Stimulated activated CD8-positive, alpha-beta memory T cell treated with anti-CD3 and anti-CD28 coated beads, Interleukin-2, amount 100 ng/mL, for 48 hours (primary cell): ENCODE measurements at places on chromosomes 3 and 15.

- no peak for DNase-seq
Measured at GRCh38 chr3:105564546-105565288, 198.0 kb downstream of the ALCAM start.

GRCh38 chr15:63553388-63553791, 43.8 kb upstream of the FBXL22 start:
- DNase-seq: no peak

DNA sequence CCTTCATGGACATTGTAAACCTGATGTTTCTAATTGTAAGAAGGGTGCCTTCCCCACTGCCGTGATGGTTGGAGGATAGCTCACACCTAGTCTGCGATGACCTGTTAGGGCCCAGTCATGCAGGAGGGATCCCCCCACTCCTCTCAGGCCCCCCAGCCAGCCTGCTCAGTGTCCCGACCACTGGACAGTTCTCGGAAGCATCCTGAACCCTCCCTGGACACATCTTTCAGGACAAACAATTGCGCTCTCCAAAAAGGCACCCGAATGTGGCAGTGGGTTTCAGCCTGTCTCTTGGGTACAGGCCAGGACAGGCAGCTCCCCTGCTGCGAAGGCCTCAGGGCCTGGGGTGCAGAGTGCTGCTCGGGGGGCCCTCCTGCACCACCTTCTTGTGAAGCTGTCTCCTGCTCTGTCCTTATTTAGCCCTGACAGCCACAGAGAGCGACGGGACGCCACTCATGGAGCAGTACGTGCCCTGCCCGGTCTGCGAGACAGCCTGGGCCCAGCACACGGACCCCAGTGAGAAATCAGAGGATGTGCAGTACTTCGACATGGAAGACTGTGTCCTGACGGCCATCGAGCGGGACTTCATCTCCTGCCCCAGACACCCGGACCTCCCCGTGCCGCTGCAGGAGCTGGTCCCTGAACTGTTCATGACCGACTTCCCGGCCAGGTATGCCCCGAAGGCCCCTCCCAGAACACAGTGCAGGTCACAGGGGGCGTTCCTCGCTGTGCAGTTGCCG, 132.3 kb downstream of the LRRK1 start:
- DNase-seq: no peak

- DNase-seq: no peak
Measured at GRCh38 chr15:89671687-89672086, 7.5 kb downstream of the PLIN1 start.
